Hematopoietic multipotent progenitor cell treated with erythropoietin and hydrocortisone succinate and interleukin-3 and kit ligand, for 17 days (in vitro differentiated cells): ENCODE measurements at places on chromosomes 5 and 9.

DNA sequence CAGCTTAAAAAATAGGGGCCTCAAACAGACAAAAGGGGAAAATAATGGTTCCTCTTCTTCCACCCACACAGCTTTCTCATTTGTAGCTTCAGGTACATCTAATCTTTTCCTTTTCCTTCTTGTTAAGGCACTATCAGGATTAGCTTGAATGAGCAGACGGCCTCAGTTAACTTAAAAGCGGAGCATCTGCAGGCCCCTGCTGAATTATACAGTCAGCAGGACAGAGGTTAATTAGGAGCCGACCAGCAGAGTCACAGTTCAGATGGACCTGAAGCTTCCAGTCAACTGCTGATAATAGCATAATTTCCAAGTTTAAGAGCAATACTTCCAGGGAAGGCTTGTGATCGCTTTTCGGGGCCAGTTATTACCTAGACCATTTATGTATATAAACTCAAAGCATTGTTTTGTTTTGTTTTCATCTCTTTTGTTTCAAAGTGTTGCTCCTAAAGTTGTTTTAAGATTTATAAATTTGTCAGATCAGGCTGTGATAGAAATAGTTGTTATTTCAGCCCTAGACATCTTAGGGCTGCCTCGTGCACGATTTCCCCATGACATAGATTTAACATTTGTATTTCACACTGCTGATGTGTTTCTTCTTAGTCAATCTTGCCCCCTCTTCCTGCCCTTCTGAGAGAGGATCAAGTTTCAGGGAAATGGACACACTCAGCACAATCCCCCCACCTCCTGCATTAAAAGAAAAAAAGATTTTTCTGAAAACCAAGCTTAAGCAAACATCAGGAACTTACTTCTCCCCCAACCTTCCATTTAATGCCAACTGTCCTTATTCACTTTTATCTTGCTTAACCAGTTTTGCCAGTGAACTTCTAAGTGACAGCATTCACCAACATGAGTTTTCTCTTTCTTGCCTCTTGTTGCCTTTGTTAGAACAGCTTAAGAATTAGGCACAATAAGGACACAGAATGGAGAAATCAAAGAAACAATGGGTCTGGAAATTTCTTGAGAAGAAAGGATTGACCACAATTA is 449.8 kb downstream of the ARHGEF28 start:
- DNase-seq, result no peak

GRCh38 chr5:72151169-72151568 is 43.9 kb downstream of the MAP1B start:
- no peak for DNase-seq

DNA sequence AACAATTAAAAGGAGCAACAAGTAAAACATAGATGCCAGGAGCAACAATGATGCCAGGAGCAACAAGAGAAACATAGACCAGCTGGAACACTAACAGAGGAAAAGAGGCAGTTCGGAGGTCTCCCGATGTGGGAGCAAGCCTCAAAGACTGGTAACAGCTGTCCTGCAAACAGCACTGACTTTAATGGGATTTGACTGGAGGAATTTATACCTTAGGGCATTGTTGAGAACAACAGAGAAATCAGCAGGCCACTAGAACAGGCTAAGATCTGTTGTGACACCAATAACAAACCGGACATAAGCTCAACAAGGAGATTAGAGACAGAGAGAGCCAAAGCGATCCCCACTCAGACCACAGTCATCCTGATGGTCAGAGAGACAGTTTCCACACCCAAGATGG is 11.8 kb upstream of the SYK start:
- no peak for DNase-seq

DNA sequence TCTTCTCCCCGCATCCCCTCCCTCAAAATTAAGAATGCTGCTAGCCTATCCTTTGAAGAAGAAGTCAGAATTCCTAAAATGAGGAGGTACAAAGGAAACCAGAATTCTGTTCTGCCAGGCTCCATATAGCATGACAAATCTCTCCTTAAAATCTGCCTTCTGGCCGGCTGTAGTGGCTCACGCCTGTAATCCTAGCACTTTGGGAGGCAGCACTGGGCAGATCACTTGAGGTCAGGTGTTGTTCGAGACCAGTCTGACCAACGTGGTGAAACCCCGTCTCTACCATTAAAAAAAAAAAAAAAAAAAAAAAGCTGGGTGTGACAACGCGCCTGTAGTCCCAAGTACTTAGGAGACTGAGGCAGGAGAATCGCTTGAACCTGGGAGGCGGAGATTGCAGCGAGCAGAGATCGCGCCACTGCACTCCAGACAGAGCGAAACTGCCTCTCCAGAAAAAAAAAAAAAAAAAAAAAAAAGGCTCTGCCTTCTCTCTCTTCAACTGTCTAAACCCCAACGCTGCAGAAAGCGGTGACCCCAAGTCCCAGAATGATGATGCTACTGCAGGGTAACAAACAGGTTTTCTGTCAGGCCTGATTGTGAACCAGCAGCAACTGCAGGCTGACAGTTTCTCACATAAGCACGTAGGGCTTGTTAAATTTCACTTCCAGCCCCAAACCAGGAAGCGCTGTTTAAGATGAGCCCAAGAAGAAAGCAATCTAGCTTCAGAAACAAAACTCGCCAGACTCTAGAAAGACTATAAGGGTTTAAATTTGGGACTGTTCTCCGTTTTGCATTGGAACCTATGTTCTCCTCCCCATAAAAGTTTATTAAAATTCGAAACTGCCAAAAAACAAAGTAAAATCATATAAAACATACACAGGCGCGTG is 963 bp upstream of the CAST start:
- DNase-seq, result no peak

DNA sequence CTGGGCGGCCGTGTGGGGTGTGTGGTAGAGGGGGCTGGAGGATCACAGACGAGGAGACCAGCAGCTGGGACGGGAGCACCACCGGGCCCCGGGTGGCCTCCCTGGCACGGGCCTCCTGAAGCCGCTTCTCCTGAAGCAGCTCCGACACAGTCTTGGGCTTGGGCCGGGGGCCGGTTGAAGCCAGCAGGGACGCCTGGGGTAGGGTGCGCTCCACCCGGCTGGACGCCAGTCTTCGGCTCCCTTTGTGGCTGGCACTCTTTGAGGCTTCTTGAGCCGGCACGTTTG is 5.5 kb upstream of the CARD9 start:
- DNase-seq, result no peak

GRCh38 chr9:129716091-129716490 is 36.8 kb downstream of the PTGES start:
- no peak for DNase-seq

DNA sequence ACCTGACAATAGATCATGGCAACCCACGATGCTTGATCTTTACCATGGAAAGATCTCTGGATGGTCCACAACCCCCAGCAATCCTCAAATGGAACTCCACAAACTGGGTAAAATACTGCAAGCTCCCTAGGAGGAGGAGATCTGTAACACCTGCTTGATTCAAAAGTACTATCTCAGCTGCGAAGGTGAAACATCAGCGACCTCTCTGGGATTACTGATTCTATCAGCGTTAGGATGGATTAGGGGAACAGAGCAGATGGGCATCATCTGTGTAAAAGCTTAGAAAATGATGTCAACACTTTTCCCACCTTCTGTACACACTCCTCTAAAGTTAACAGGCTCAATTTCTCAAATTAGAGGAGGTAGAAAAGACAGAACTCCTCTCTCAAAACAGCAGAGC is 31.5 kb upstream of the TRPC7 start:
- DNase-seq, result no peak

- no peak for DNase-seq
These were observed 923 bp downstream of the RECK start for GRCh38 chr9:36037549-36038122.

DNA sequence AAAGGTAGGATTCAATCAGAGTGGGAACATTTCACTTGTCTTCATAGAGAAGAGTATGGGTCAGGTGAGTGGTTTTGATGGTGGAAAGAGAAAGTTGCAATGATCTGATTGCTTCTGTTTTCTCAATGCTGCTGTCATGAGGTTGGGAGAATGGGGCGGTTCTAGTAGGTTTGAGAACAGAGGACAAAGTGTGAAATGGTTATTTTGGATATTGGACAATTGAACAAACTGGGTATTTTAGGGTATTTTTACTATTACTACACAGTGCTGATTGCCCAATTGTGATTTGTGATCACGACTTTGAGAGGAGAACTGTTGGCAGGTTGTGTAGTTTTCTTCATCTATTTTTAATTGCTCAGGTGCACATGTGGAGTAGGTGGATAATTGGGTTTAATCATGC is 60.2 kb downstream of the COMMD10 start:
- DNase-seq, result no peak

GRCh38 chr5:175824676-175825075 is 46.7 kb upstream of the CPLX2 start:
- DNase-seq, result no peak

GRCh38 chr5:131210151-131210510 is 39.4 kb downstream of the LYRM7 start:
- no peak for DNase-seq

DNA sequence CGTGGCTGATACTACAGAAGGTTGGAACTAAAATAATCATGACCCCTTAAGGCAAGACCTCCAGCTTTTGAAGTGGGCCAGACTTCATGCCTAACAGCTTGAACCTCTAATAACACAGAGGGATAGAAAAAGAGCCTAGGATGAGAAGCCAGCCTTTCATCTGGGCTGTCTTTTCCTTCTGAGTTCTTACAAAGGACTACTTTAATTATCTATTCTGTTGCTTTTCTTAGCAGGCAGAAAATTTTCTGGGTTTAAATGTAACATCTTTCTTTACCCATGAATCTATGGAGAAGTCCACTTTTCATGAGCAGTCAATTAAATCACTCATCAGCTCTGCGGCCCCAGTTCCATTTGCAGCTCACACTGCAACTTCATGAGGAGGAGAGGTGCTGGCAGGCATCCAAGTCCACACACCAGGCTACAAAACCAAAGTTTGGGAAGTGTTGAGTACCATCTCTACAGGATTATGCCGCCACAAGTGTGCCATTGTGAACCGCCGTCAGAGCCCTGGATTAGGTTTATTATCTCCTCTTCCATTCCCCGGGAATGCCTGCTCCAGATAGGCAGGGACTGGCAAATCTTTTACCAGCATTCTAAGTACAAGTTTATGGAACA is 192.0 kb downstream of the TLE4 start:
- DNase-seq, result no peak
